Sigmoid colon (tissue), 7 donors: ENCODE measurements at places on chromosomes 3 and 15. TPM values are rescaled to one million over a fixed set of nuclear protein-coding genes. Genes with fewer than 3 reads are reported as not detected.

Gene RETNLB
- not detected for total RNA-seq

Gene HDGFL3
- total RNA-seq = 83.6 TPM

DNA sequence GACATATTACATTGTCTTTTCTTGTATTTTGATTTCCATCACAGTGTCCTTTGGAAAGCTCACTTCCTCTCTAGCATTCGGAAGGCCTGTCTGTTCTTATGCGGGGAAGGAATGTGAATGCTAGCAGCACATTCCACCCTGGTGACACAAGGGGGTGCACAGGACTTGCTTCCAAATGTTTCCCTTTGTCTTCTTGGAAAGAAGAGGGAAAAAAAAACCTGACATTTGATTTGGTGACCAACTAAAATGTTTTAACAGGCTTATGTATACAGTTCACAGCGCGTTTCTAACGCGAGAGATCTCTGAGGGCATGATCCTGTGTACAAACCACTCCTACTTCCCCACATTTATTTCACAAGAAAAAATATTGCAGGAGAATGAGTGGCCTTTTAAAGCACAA, 107.6 kb upstream of the FXR1 start:
- DNase-seq = no peak

DNA sequence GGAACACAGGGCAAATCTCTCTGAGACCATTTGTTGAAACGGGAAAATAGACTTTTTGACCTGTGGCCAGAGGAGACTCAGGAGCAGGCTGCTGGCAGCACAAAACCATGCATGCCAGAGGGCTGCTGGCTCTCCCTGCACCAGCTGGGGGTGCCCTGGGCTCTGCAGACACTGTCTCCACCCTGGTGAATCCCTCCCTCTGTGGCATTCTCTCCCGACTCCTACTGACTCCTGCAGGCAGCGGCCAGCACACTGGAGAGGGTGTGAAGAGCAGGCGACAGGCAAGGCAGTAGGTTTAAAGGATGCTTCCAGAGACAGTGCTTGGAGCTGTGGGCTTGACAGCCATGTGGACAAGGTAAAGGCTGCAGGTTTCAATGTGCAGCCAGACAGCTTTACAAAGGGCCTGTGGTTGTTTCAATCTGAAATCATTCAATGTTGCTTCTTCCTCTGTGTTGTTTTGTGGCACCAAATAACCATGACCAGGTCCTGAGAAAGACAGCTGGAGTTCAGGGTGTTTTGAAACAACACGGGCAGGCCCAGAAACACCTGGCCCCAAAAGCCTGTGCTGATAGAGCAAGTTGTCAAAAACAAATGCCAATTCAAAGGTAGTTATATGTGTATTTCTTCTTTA, 431.0 kb upstream of the ATP10A start:
- DNase-seq = no peak

DNA sequence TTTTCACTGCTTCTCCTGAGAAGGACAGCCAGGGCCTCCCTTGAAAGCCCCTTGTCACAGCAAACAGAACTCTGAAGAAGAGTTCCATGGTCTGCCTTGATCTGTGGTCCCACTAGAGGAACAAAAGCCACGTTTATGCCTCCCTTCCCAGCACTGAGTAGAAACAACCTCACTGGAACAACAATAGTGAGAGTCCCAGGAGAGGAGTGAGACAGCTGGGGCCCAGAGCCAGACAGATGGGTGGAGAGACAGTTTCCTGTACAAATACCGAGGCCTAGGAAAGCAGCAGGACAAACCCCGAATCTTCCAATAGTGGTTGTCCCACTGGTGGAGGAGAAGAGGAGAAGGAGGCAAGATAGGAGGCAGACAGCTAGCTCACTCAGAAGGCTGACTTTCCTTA, 106.1 kb downstream of the WDR76 start:
- DNase-seq = no peak
